ENCODE measurements at places on chromosomes 4 and X.
A peak's percentile ranks its signal among the peaks of the same experiment; 100 is the strongest.

GRCh38 chr4:6439120-6439762, 33.2 kb downstream of the PPP2R2C start:
- no peak for DNase-seq

- DNase-seq, result no peak
These were observed 33.4 kb downstream of the SPINK2 start for GRCh38 chr4:56788081-56788480.

DNA sequence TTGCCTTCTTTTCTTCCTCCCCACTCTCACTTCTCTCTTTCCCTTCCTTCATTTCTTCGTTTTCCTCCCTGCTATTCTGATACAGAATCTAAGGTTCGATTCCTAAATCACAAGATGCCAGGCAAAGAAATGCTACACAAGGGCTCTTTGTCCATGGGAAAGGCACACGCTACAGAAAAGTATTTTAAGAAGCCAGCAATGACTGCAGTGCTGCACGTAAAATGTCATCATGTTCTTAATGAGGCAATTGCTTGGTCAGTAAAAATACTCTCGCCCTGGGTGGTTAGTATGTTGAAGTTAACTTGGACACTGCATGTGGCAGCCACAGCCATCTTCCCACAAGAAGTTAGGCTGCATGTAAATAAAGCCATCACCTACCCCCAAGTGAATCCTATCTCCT, 178.4 kb downstream of the DHX15 start:
- no peak for DNase-seq

DNA sequence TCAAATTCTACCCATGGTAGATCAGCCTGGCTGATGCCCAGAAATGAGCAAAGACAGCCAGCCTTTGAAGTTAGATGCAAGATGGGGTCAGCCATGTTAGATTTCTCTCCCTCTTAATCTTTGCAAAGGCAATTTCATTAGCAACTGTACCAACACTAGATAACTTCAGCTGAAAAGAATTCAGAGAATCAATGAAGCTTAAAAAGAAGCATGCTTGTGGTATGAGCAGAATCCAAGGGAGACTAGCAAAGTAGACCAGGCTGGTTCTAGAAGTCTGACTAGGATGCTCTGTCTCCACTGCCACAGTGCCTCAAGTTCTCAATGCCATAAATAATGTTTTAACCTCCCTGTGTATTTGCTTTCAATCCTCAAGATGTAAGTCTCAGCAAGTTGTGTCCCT, 247.3 kb downstream of the SLC7A11 start:
- no peak for DNase-seq

- no peak for DNase-seq
These were observed 125.2 kb upstream of the USP9X start for GRCh38 chrX:40960041-40960440.

- DNase-seq, result no peak
These were observed 95.9 kb downstream of the SYTL5 start for GRCh38 chrX:38102240-38102639.

DNA sequence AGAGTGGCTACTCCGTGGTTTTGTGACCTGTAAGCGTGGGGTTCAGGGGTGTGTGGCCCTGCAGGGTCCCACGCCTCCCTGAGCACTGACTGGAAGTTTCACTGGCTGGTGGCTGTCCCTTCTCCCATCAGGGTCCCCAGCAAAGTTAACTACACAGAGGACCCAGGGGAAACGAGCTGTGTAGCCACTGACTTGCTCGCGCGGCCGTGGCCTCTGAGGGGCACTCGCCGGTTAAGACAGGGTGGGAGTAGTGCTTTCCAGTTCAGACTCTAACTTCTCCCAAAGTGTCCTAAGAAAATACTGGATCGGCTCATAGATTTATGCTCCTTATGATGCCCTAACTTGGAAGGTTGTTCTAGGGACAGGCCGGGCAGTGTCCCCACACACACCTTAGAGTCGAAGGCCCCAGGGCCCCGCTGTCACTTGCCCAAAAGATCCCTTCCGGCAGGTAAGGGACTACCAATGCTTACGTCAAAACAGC, 28.2 kb downstream of the NELFA start:
- no peak for DNase-seq

DNA sequence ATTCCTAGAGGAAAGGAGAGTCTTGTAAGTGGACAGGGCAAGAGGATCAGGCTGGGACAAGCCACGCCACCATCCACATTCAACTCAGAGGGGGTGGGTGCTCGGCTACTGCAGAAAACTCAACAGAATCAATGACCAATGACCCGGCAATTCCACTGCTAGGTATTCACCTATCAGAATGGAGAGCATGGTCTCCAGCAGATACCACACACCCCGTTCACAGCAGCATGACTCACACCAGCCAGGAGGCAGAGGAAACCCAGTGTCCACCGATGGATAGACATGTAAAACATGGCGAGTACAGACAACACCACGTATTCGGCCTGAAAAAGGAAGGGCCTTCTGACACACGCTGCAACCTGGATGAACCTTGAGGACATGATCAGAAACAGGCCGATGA, 175.9 kb downstream of the AFAP1 start:
- DNase-seq, result no peak

GRCh38 chrX:31551913-31552312, 480.1 kb upstream of the FTHL17 start:
- no peak for DNase-seq

- DNase-seq, result no peak
These were observed 146.8 kb downstream of the USP46 start for GRCh38 chr4:52512291-52512690.

- DNase-seq, result no peak
These were observed 23.6 kb downstream of the SH3BP2 start for GRCh38 chr4:2816401-2816954.

DNA sequence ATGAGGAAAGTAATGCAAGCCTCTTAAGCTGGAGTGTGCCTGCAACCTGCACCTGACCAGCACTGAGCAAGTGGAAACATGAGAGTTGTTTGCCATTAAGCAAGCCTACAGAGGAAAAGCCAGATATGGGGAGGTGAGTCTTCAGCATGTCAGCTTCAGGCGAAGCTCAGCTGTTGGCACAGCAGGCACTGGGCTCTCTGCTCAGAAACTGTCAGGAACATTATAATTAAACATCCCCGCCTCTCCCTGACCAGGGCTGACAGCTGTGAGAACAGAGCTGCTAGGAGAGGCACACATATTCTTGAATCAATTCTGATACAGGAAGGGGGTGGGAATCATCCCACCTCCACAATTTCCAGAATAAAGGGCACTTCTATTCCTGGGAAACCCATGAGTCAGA, 19.0 kb upstream of the DCX start:
- no peak for DNase-seq

DNA sequence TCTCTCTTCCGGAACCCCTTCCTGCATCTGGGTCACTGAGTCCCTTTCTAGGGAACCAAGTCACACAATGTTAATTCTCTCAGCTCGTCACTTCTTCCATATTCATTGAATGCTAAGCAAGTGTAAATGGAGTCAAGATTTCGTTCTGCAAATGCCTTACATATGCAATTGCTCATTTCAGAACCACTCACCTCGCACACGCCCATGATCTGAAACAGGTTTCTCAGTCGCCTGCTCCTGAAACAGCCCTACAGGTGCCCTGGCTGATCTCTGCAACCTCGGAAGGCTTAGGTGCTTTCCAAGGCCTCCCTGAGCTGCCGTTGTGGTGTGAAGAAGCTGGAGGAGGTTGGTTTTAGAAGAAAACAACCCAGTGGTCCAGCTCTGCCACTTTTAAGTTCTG, 100.8 kb upstream of the MSX1 start:
- DNase-seq, result no peak

- no peak for DNase-seq
These were observed 249.4 kb downstream of the DHX15 start for GRCh38 chr4:24334906-24335305.

DNA sequence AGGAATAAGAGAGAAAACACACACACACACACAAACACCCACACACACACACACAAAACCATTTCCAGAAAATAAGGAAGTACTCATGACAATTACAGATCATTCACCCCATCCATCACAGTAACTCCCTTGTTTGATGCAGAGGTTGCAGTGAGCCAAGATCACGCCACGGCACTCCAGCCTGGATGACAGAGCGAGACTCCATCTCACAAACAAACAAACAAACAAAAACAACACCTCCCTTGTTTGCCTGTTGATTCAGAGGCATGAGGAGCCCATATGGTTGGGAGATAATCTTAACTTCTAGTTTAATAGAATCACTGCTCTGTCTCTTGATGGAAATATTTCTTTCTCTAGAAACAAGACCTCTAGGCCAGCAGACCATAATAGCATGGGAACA, 2043.5 kb upstream of the AGA start:
- DNase-seq, result no peak

DNA sequence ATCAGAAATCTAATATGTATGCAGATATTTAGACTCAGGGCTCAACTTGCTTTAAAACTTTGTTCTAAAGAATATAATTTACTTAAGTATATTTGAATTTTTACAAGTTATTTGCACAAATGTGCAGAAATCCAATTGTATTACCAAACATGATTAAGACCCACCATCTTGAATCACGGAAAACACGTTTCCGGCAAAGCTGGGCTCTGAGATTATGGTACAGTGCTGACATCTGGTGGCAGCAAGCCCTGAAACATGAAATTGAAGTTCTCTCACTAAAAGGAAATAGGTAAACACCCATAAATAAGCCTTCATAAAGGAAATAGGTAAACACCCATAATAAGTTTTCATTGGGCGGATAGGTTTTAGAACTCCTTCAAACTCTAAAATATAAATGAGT, 98.3 kb upstream of the MAOA start:
- peak; percentile 46 for DNase-seq

- no peak for DNase-seq
These were observed 390.1 kb downstream of the UNC5C start for GRCh38 chr4:95158626-95159025.

DNA sequence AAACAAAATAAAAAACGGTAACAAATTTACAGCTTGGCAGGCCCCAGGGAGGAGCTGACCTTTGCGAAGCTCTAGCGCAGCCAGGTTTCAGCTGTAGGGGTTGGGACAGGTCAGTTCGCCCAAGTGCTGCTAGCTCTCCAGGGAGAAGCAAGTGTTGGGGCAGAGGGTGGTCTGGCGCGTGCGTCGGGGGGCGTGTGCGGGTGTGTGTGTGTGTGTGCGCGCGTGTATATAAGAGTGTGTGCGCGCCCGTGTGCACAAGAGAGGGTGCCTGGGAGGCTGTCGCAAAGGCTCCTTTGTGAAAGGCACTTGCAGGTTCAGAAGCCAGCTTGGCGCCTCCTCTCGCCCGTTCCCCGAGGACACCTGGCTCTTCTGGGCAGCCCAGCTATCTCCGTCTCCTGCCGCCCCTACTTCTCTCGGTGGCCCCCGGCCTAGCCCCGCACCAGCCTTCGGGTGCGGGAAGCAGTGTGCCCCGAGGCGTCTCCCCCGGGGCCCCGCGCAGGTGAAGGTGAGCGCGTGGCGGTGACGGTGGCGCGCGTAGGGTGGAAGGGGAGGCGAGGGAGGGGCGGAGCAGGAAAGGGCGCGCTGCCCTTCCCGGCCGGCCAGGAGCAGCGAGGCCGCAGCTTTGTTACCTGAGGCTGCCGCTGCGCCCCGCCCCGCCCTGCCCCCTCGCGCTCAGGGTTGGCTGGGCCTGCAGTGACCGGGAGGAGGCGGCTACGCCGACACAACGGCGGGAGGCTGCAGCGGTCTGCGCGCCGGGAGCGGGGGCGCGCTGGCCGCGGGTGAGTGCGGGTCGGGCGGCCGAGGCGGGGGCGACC, at the start of gene FHDC1:
TSS of gene FHDC1 (plus strand) at position 693 of the 815 bp plus-strand sequence. CDS start 6,735 bp downstream, outside the sequence.
- no peak for DNase-seq

GRCh38 chr4:138758876-138759553, 256.6 kb upstream of the NOCT start:
- no peak for DNase-seq

DNA sequence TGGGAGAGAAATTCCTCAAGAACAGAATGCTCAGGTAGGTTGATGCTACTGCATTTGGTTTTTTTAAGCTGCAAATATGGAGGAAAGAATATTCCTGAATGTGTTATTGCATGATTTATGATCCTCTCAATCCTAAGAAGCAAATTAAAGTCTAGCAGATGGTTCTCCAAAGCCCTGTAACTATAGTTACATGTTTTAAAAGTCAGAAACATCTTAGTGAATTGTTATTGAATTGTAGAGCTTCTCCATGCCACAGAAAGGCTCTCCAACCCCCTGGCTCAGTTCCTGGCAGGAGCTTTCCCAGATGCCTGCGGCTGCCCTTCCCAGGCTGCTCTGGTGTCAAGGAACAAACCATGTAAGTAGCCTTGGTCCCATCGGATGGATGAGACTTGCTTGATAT, 227.8 kb upstream of the GATB start:
- no peak for DNase-seq

GRCh38 chr4:106315476-106315967, 487 bp downstream of the TBCK start:
- DNase-seq, result no peak

DNA sequence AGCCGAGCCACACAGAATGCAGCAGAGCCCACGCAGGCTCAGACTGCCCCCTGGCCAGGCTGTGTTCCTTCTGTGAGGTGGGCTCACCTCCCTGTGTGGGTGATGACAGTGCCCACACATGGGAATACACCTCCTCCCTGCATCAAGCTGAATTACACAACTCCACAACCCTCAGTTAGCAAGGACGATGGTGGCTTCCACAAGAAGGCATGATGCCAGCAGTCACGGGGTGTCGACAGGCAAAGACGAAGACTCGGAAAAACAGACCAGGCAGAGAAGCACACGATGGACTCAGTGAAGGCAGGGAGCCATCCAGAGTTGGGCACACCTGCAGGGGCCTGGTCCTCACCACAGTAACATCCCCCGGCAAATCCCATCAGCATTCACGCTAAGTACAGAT, 12.1 kb downstream of the LETM1 start:
- DNase-seq, result no peak

DNA sequence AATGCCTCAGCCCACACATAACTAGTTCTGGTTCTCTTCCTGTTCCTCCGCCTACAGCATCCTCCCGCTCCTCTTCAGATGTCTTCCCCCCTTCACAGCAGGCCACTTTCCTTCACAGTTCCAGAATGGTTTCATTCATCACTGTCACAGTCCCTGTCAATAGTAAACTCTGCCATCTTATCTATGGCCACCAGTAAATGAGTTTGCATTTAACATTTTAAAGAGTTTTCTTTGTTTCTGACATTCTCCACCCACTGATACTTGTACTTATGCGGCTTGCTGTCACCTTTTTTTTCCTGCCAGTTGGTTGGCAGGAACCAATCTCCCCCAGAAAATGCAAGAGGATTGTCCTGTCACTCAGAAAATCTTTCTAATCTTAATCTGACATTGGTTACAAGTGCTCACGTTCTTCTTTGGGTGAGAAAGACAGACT, 114.1 kb downstream of the GLUD2 start:
- no peak for DNase-seq

DNA sequence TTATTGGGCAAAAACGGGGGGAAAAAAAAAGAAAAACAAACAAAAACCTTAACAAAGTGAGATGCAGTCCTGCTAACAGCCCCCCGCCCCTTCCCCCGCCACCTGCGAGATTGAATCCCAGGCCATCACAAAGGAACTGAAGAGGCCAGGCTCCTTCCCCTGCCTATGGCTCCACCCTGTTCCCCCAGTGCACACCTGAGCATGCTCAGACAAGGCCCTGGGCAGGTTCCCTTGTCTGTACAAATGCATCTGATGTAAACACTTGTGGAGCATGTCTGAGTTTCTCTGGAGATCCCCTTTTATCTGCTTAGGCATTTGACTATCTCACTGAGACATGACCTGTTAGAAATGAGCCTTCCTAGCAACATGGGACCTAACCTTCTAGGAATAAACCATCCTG, 983.7 kb upstream of the PABPC4L start:
- no peak for DNase-seq
